ENCODE measurements at places on chromosomes 7 and 10.
A peak's percentile ranks its signal among the peaks of the same experiment; 100 is the strongest.

GRCh38 chr10:98587156-98587837 lies 140.6 kb upstream of the HPS1 start:
- no peak for DNase-seq

- DNase-seq = peak; percentile 32
Measured at GRCh38 chr10:90751107-90751997, 106.5 kb downstream of the HTR7 start.

DNA sequence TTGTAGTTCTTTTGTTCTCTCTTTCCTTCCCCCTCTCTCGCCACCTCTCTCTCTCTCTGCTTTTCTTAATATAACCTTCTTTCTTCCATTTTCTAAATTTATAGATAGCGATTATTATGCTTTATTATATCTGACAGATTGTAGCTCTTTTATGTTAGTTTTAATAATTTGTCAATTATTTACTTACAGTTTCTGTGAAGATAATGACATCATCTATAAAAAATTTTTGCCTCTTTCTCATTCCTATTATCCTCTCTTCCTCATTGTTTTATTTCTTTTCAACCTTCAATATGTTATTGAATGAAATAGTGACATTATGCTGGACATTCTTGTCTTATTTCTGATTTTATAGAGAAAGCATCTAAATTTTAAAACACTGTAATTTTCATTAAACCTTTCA lies 469.6 kb upstream of the NRG3 start:
- DNase-seq = no peak

DNA sequence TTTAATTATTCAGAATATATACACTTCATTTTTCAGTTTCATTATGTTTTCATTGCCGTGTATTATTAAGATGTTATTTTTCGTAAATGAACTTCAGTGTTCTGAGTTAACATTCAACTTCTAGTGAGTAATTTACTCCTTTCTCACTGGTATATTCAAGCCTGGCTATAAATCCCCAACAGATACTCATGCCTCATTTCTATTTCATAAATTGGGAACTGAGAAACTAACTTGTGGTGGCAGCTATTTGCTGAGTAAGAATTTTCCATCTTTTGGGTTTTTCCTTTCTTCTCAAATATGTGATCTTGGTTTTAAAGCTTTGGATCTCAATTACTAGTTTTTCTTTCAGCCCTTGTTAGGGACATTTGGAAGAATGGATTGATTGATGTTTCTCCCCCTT lies 281.1 kb downstream of the CDK14 start:
- DNase-seq = no peak

DNA sequence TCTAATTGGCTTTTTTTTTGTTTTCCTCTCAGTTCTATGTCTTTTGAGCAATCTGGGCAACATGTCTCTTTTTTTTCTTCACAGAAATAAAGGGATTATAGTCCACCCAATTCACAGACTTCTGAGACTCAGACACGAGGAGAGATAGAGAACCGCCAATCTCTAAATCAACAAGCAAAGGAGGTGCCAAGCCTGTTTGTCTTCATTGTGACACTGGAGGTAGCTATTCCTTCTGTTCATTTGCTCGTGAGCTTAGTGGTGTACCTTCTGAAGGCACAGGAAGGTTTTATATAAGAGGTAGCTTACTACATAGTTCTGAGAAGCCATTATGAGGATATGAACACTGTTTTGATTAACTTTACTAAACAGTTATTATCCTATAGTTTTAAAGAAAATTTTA lies 6.1 kb downstream of the EPHB6 start:
- DNase-seq = no peak

All from CD4-positive, alpha-beta T cell treated with Interleukin-4 for 4 hours (primary cell).